ENCODE measurements at places on chromosomes 7 and 10.

GRCh38 chr10:49270565-49270964 lies 28.4 kb upstream of the C10orf71 start:
- no peak for DNase-seq

- no peak for DNase-seq
Observed at GRCh38 chr10:25306386-25306785, 131.6 kb downstream of the GPR158 start.

DNA sequence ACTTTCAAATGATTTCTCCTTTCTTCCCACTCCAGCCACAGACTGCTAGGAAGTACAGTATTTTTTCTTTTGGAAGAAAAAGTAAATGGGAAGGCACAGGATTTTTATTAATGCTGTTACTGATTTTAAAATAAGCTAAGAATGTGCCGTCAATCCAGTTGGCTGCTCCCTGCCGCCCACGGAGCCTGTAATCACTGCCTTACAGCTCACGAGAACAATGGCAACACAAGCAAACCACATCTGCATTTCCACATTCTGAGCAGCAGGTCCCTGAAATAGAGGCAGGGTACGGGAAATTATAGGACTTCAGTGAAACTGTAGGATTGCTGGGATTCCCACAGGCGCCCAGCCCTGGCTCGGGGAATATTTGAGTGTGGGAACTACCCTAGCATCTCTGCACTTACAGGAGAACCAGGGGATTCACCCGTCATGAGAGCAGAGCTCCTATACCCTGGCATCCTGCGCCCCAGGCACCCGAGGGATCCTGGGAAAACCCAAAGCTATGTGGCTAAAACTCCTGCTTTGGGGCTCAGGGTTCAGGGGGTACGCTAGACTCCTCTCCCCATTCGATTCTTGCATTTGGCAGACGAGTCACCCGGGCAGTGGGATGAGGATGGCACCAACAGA lies 72.9 kb upstream of the TNS3 start:
- DNase-seq: no peak

DNA sequence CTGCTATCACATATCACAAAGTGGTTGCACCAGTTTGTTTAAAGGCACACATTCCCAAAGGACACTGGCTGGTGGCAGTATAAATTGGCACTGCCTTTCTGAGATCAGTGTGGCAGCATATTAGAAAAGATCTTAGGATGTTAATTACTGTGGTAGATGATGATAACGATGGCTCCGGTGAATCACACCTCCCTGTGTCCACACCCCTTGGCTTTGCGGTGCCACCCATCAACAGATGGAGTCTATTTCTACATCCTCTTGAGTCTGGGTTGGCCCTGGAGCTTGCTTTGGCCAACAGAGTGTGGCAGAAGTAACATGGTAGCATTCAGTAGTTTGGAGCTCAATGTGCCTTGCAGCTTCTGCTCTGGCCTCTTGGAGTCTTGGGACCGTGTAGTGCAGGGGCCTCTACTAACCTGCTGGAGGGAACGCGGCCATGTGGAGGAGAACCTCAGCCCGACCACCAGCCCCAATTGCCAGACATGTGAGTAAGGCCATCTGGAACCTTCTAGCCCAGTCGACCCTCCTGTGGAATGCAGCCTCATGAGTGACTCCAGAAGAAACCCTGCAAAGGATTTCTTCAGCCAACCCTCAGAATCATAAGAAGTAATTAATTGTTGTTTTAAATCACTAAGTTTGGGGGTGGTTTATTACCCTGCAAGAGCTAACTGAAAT lies 27.2 kb upstream of the PLEKHA1 start:
- no peak for DNase-seq

DNA sequence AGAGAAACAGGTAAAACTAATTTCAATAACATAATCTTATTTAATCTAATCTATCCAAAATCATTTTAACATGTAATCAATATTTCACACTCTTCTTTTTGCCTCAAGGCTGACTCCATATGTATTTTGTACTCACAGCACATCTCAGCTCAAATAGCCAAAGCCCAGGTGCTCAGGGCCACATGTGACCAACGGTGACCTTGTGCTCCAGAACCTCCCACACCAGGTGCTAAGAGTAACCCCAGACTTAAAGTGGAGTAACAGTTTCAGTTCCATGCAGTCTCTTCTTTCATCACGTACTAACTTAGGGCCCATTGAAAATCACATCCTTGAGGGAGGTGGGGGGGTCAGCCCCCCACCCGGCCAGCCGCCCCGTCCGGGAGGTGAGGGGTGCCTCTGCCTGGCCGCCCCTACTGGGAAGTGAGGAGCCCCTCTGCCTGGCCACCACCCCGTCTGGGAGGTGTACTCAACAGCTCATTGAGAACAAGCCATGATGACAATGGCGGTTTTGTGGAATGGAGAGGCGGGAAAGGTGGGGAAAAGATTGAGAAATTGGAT lies 47.3 kb downstream of the NCAPG2 start:
- DNase-seq: no peak

DNA sequence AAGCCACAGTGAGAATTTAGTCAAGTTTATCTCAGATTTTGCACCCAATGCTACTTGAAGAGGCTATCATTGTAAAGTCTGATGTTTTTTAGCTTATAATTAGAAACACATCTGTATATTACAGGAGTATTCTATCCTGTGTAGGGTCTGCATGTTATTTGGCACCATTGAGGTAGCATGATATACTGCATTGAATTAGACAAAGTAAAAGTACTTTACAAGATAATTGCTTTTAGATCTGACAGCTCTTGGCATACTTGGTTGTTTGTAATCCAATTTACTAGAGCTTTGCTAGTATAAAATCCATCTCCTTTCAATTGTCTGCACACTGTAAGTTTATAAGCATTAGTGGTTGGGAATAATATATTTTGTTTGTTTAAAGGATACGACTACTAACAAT lies 714.3 kb downstream of the ANKRD7 start:
- no peak for DNase-seq

- no peak for DNase-seq
Observed at GRCh38 chr10:132468216-132468615, 69.4 kb upstream of the INPP5A start.

- DNase-seq: no peak
Observed at GRCh38 chr7:31079126-31079823, 27.2 kb downstream of the ADCYAP1R1 start.

DNA sequence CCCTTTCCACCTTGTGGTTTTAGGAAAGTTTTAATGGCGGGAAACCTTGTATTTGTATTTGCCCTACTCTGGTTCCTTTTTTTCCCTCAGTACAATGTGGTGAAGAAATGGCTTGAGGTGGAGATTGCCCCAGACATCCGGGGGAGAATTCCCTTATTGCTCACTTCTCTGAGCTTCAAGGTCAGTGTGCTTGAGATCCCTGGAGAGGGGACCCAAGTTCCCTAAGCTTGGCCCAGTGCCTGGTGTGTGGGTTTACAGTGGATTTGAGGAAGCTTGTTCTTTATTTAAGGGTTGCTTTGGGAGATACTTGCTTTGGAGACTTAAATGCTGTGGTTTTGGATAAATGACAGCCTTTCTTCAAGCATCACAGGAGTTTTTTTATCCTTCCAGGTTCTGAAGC lies 18.3 kb downstream of the CALHM2 start:
- no peak for DNase-seq

DNA sequence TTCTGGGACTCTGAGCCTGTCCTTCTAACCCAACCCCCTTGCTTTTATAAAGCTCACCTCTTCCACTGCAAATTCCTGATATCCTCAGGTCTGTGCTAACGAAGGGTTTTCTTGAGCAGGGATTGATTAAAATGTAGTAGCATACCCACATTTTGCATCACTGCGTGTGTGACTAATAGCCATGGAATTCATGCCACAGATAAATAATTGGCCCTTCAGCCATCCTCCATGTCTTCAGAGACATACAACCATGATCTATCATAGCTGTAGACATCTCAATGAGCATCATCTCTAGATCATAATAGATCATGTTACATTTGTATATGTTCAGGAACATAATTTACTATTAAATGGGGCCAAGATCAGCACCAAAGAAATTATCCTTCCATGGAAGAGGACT lies 990.3 kb downstream of the KCNMA1 start:
- no peak for DNase-seq

GRCh38 chr10:78255214-78255613 lies 221.6 kb downstream of the RPS24 start:
- DNase-seq: no peak

DNA sequence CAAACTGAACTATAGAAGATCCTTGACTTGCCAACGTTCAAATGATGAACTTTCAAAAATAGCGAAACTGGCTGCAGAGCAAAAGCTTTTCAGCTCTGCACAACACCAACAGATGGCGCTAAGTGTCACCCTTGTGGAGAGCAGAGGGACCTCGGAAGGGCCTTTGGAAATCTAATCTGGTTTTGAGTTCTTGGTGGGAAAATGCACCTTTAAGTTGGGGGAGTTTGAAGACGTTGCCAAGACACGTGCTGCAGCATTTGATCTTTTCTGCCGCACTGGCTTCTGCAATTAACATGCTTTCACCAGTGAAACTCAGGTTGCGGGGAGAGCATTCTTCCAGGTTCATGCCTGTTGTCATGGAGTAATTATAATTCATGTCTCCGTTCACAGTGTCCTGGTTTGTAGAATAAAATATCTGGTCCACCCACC lies 26.3 kb upstream of the WDR11 start:
- no peak for DNase-seq

DNA sequence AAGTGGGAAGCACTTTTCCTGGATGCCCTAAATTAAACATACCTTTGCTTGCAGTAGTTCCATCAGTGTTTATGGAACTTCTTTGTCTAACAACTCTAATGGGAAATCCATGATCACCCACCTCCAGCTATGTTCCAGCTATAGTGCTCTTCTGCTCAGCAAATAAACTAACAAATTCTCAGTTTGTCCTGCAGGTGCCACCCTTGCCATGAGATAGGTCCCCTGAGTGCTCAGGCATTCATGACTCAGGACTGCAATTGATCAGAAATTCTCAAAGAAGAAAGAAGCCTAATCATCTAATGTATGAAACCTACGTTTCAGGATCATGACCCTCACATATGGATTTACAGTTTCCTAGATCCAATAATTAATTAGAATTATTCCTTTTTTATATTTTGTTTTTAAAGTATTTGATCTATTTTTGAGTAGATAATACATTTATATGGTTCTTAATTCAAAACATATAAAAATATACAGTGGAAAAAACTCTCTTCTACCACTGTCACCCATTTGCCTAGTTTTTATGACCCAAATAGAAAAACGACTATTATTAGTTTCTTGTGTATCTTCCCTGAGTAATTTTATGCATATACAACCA lies 48.7 kb upstream of the DYNC1I1 start:
- no peak for DNase-seq

- no peak for DNase-seq
Observed at GRCh38 chr10:25865267-25865666, 68.8 kb upstream of the MYO3A start.

GRCh38 chr10:132762267-132762666 lies 23.7 kb downstream of the NKX6-2 start:
- no peak for DNase-seq

GRCh38 chr10:13458687-13459012 lies 70.2 kb downstream of the BEND7 start:
- no peak for DNase-seq

GRCh38 chr7:56092789-56093531 lies at the start of gene PHKG1:
Gene PHKG1, minus strand, starts transcription at chr7:56092952. Its CDS starts 4,011 bp downstream, at chr7:56088941.
- DNase-seq: no peak

DNA sequence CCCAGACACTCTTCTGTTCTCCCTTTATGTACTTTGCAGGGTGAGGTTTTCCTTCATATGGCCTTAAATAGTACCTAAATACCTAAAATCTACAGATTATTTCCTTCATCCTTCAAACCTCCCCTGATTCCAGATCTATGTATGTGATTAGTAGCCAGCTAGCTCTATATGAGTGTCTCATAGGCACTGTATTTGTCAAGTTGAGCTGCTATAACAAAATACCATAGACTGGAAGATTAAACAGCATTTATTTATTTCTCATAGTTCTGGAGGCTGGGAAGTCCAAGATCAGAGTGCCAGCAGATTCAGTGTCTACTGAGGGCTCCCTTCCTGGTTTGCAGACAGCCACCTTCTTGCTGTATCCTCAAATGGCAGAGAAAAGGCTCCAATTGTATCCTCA lies 60.6 kb upstream of the MSRB2 start:
- DNase-seq: no peak

- no peak for DNase-seq
Observed at GRCh38 chr7:7719236-7719635, 829 bp upstream of the RPA3 start.

GRCh38 chr7:15561835-15562234 lies at the start of gene AGMO:
Gene AGMO, minus strand, starts transcription at chr7:15562015.
- DNase-seq: no peak

DNA sequence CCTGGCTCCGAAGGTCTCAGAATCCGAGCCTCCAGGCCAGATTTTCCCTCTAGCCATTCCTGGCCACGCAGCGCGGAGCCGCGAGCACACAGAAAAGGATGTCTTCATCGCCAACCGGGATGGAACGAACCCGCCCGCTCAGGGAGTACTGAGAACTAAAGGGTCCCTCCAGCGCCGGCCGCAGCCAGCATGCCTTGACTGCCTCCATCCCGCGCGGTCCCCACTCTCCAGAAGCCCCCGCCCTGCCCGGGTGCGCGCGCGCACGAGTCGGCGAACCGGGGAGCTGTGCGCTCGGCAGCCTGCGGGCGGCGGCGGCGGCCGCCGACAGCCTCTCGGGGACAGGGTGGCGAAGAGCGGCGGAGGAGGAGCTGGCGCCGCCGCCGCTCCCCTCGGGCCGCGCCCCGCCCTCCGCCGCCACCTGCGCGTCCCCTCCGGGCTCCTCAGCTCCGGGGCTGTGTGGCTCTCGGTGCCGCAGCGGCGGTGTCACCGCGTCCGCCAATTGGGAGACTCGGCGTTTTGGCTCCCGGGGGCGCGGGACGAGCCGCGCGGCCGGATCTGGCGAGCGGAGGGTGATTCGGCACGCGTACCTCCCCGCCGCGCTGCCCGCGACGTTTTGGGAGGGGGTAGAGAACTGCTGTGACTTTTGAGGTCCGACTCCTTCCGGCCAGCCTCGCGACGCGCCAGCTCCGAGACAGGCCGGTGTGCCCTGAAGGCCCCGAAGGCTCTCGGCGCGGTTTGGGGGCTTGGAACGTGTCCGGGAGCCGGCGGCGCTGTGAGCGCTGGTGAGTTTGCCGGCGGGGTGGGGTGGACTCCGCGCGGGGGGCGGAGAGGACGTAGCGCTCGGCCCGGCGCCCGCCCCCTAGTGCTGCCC lies 453 bp upstream of the GALNT17 start:
- DNase-seq: no peak

DNA sequence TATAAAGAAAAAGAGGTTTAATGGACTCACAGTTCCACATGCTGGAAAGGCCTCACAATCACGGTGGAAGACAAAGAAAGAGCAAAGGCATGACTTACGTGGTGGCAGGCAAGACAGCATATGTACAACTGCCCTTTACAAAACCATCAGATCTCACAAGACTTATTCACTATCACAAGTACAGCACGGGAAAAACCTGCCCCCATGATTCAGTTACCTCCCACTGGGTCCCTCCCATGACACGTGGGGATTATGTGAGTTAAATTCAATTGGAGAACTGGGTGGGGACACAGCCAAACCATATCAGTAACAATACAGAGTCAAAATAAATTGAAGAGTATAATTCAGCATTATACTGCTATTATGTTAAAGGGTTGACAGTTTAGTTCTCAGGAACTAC lies 37.8 kb downstream of the RNLS start:
- DNase-seq: no peak

GRCh38 chr10:48760983-48761382 lies 76.3 kb downstream of the WDFY4 start:
- DNase-seq: no peak
